ENCODE measurements at places on chromosomes 5 and 9.

GRCh38 chr5:8290721-8291120, 421.8 kb downstream of the MTRR start:
- DNase-seq: no peak

GRCh38 chr9:79880626-79881025, 308.9 kb downstream of the TLE4 start:
- DNase-seq: no peak

DNA sequence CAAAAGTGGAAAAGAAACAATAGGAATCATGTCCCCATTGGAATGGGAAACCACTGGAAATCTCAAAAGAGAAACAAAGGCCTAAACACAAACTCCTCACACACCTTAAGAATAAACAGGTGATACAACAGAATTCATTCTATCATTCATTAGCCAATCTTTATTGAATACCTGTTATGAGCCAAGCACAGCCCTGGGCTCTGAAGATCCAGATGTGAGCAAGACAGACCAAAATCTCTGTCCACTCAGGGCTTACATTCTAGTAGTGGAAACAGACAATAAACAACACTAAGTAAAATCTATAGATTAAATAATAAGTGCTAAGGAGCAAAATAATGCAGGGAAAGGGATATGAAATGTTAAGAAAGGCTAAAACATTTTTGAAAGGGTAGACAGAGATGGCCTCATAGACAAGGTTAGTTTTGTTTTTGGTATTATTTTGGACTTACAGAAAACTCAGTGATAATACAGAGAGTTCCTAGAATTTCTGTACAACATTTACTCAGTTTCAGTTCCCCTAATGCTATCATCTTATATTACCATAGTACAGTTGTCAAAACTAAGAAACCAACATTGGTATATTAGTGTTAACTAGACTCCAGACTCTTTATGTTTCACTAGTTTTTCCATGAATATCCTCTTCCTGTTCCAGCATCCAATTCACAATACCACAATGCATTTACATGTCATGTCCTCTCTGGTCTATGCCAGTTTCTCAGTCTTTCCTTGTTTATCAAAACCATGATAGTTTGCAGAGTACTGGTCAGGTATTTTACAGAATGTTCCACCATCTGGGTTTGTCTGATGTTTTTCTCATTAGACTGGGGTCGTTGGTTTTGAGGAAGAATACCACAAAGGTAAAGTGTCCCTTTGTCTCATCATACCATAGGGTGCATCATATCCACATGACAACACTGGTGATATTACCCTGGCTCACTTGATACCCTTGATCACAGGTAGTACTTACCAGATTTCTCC, 103.7 kb downstream of the SIL1 start:
- no peak for DNase-seq

DNA sequence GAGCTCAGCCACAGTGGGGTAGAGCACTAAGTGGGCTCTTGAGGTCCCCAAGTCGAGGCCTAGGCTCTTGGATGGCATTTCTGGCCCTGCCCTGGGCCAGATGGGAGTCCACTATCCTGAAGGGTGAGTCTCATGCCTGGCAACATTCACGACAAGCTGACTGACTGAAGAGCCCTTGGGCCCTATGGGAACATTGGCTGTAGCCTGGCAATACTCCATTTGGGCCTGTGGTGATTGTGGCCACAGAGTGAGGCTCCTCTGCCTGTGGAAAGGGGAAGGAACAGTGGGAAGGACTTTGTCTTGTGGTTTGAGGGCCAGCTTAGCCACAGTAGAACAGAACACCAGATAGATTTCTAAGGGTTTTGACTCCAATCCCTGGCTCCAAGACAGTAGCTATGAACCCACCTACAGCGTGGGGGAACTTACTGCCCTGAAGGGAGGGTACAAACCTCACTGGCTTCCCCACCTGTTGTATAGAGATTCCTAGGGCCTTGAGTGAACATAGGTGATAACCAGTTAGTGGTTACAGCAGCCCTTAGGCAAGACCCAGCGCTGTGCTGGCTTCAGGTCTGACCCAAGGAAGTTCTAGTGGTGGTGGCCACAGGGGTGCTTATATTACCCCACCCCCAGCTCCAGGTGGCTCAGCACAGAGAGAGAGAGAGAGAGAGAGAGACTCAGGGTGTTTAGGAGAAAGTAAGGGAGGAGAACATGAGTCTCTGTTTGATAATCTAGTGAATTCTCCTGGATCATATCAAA, 72.4 kb downstream of the KIAA0825 start:
- peak; percentile 48 for DNase-seq

GRCh38 chr9:93193388-93194220, 9.7 kb downstream of the WNK2 start:
- DNase-seq: no peak

All from femur (tissue), 1 donor.